ENCODE measurements at places on chromosomes 2 and 18.

- DNase-seq = no peak
Measured at GRCh38 chr2:45394842-45395241, 216.2 kb downstream of the SRBD1 start.

GRCh38 chr2:66899648-66900047, 464.7 kb downstream of the MEIS1 start:
- DNase-seq = no peak

GRCh38 chr2:237291138-237291792, 122.7 kb downstream of the COL6A3 start:
- peak; percentile 82 for DNase-seq

GRCh38 chr2:5986801-5987787, 294.9 kb downstream of the SOX11 start:
- no peak for DNase-seq

DNA sequence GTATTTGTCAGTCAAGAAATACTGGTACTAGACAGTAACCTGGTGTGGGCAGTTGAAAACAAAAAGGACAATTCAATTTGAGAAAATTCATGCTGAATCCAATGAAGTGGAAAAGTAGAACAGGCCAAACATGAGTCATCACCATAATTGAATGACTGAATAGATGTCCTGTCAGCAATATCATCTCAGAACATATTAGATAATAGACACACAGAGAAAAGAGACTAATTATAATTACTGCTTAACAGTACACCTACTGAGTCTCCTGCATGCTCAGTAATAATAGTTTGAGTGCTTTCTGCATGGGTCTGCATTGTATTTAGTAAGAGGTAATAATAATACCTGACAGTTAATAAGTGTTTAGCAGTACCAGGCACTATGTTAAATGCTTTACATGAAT, 138.6 kb upstream of the ZC3H15 start:
- no peak for DNase-seq

GRCh38 chr2:74206180-74206688, 7.8 kb downstream of the MTHFD2 start:
- DNase-seq = no peak
